ENCODE measurements at places on chromosomes 13 and 19. TPM values are rescaled to one million over a fixed set of nuclear protein-coding genes. Genes with fewer than 3 reads are reported as not detected.

SERPINE3 gene
- polyA plus RNA-seq: not detected

- H3K27ac ChIP-seq: peak overlapping the region; percentile 53
- H3K36me3 ChIP-seq: no peaks in the 10 kb centered on the region
- H3K4me3 ChIP-seq: peak overlapping the region; percentile 13
- peaks cover 27% of the 10 kb centered on the region for H3K4me1 ChIP-seq
Observed at GRCh38 chr13:51539887-51540286, 44.4 kb upstream of the WDFY2 start.

GPATCH1 gene
- polyA plus RNA-seq: 6.5 TPM

DNA sequence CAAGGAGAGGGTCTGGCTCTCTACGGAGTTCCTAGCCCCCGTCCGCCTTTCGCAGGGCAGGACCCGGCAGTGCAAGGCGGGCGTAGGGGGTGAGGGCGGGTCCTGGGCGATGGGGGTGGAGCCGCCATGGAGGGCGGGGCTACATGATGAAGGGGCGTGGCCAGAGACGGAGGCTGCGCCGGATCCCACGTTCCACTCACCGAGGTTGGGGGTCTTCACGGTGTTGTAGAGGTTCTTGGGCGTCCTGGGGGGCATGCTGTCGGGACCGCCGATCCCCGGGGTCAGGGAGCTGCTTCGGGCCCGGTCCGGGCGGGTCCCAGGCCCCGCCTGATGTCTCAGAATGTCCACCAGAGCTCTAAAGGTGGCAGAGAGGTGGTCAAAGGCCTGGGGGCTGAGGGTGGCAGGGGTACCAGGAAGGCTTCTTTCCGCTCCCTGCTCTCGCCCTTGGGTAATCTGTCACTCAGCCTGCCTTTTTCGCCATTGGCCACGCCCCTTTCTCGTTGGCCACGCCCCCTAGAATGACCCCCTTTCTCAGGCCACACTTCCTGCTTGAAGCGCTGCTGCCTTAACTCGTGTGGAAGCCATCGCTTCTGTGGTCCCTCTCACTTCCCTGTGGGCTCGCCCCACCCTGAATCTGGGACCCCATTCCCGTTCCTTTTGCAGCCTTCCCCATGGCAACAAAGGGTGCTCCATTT, 2.5 kb downstream of the SHISA7 start:
- no peaks in the 10 kb centered on the region for H3K4me1 ChIP-seq
- no peaks in the 10 kb centered on the region for H3K36me3 ChIP-seq
- peak; percentile 17 for DNase-seq
- H3K27me3 ChIP-seq: peaks cover 32% of the 10 kb centered on the region
- no peak overlapping the region for H3K27ac ChIP-seq

DNA sequence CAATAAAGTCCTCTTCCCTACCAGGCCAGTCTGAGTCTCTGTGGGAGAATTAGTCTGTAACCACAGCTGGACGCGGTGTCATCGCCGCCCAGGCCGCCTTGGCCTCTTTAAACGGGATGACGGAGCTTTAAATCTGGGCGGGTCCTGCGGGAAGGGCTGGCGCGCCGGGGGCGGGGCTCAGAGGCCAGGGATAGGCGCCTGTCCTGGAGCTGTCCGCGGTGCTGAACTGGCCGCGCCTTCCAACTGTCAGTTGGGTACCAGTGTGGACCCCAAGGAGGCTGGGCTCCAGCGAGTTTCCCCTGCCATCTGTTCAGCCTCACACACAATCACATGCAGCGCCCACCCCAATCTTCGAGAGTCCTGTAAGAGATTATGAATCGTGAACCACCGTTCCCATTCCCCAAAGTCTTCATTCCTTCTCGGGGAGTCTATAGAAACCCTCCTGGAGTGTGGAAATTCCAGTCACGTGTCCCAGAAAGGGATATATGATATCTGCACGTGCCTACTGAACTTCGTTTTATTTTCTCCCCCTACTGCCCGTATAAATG, 11.5 kb downstream of the APLP1 start:
- no peak overlapping the region for H3K4me3 ChIP-seq
- no peaks in the 10 kb centered on the region for H3K36me3 ChIP-seq
- no peak overlapping the region for H3K27ac ChIP-seq
- H3K27me3 ChIP-seq: no peaks in the 10 kb centered on the region

DNA sequence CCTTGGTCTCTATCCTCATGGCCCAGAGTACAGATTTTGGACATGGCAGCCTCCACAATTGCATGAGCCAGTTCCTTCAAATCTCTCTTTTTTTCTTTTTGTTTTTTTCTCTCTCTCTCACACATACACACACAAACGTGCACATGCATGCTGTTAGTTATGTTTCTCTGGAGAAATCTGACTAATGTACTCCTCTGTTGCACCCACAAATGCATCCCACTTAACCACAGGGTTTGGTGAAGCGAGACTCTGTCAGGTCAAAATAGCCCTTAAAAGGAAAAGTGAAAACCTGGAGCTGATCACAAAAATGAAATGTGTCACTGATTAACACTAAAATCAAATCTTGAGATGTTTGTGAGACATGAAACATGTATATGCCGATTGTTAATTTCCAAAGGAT, 374.6 kb upstream of the ARGLU1 start:
- no peaks in the 10 kb centered on the region for H3K27me3 ChIP-seq
- no peak overlapping the region for H3K4me3 ChIP-seq
- H3K36me3 ChIP-seq: no peaks in the 10 kb centered on the region
- no peak for DNase-seq

DNA sequence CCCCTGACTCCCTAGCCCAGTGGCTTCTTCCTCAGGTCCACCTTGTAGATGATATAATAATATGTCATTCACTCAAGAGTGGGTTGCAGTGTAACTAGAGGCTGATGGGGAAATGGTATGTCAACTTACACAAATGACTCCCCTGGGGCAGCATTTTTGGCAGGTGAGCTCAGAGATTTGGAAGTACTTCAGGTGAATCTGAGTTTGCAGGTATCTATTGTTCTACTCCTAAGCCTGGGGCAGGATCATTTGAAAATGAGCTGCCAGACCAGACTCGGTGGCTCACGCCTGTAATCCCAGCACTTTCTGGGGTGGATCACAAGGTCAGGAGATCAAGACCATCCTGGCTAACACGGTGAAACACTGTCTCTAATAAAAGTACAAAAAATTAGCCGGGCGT, 11.6 kb upstream of the CNMD start:
- no peak overlapping the region for H3K4me3 ChIP-seq
- H3K4me1 ChIP-seq: no peaks in the 10 kb centered on the region
- no peak for DNase-seq
- H3K27me3 ChIP-seq: no peaks in the 10 kb centered on the region
- H3K36me3 ChIP-seq: no peaks in the 10 kb centered on the region
- no peak overlapping the region for H3K27ac ChIP-seq
